ENCODE measurements at places on chromosomes 11 and 22.

DNA sequence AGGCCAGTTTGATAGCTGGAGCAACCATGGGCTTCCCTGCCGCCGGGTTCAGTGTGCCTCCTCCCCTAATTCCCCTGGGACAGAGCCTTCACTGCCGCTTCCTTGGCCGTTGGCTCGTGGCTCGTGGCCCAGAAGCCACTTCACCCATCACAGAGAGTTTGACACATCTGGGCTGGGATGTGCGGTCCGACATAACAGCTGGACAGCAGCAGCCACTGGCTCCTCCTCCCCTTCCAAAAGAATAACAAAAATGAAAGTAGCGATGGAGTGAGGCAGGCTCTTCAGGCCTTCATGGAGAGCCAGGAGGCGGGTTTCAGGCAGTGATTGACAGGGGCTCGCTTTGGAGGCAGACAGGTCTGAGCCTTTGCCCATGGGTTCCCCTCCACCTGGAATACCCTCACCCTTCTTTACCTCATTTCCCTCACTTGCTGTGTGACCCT lies 8.2 kb downstream of the CREB3L1 start:
- no peak for DNase-seq

DNA sequence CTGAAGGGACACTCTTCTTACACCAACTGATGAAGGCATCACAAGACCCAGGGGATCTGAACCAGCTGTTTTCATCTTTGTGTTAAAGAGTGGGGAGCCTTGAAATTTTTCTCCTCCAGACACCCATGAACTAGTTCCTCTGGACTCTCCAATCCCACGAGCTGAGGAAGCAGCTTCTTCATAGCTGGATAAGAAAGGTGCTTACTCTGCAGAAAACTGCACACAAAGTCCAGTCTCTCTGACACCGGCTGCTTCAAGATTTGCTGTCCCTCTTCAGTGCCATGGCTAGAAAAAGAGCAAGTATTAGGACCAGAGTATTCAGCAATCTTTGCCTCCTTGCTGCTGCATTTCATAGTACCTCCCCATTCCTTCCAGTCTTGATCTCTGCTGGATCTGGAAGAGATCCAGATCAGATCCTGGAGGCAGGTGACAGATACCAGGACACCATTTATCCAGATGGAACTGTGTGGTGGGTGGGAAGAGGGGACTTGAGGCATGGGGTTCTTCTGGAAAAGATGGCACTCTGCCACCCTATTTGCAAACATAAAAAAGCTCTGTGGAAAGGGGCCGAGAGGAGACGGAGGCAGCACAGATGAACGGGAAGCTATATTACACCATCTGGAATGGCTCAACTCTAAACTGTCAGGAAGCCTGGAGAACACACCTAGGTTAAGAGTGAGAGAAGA lies 25.5 kb downstream of the IL18BP start:
- no peak for DNase-seq

DNA sequence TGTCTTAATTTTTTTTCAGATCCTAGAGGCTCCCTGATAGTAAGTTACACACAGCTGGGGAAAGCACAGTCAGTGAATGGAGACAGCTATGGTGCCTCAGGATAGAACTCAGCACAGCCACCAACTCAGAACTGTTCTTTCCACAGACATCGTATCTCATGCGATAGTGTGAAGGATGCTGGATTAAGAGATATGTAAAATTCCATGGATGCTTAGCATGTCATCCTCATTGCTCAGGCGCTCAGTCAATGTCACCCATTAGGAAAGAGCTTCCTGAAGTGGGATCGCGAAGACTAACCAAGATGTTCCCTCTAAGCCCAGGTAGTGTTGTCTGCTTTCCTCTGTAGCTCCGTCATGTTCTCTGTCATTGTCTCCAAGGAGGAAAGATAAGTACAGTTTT lies 1000.4 kb downstream of the OPCML start:
- DNase-seq = no peak

GRCh38 chr11:127943152-127943551 lies 644.2 kb downstream of the ETS1 start:
- DNase-seq = no peak

Data from activated T-helper 1 cell treated with Interleukin-2 at 50 U/mL for 16 hours (primary cell).